Activated naive CD4-positive, alpha-beta T cell (primary cell): ENCODE measurements at places on chromosomes 1 and 21.

DNA sequence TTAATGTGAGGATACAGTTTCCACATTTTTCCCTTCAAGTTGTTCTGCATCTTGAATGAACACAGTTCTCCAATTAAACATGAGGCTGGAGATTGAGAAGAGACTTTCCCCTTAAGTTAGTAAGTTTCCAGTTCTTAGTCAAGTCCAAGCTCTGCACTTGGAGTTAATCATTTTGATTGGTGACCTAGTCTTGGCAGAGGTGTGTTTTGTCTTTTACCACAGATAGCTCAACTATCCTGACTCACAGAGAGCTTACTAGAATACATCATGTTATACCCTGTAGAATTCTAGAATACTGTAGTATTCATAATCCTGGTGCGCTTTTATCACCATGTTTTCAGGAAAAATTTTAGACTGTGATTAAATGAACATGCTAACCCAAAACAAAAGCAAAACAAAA, 129.2 kb downstream of the CYYR1 start:
- no peak for DNase-seq

DNA sequence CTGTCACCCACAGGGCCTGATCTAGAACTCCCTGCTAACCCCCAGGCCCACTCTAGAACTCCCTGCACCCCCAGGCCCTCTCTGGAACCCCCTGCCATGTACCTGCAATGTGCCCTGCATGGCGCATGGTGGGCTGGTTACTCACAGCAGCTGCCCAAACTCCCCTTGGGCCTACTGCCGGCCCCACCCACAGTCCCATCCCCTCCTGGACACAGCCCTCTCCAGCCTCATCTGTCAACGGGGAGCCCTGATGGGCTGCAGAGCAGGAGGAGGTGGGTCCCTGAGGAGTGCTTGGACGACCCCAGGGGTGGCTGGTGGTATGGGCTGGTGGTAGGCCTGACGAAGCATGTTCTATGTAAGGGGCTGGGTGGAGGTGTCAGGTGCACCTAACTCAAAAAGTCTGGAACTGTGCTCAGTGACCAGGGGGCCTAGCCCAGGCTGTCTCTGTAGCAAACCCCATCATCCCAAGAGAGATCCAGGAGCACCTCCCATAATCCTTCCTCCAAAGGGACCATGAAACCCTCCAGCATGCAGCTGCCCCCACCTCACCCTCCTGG, 19.0 kb upstream of the PRSS38 start:
- DNase-seq: no peak

- DNase-seq: no peak
Observed at GRCh38 chr1:32073299-32074229, 825 bp downstream of the TMEM39B start.

- no peak for DNase-seq
Observed at GRCh38 chr1:27257155-27257554, 22.7 kb downstream of the WDTC1 start.

DNA sequence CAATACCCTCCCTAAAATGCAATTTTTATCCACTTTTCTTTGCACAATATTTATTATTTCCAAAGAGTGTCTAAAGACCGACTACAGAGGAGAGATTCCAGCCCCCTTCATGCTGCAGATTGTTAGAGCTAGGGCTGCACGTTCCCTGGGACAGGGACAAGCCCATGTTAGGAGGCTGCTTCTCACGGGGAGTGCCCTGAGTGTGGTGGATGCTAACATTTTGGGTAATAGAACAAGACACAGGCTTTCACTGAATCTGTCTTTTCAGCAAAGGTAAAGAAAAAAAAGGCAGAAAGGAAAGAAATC, 125.4 kb downstream of the RIPK4 start:
- DNase-seq: no peak

GRCh38 chr1:117045644-117046043, 14.5 kb upstream of the TTF2 start:
- DNase-seq: no peak

DNA sequence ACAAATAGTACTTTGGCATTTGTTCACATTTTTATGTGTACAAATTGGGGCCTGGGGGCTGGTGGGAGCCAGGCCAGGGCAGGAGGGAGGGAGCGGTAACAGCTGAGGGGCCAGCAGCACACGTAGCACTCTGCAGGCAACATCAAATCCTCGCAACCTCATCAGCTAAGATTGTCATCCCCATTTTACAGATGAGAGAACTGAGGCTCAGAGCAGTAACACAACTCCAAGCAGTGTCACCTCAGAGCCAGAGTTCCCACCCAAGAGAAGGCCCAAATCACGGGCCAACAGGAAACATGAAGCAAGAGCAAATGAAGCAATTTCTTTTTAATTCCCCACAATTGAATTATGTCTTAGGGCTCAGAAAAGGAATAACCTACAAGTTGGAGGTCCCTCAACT, 14.1 kb downstream of the IFFO2 start:
- DNase-seq: no peak
